NCI-H460 (cell line): ENCODE measurements at places on chromosomes 5 and 9. TPM values are rescaled to one million over a fixed set of nuclear protein-coding genes. Genes with fewer than 3 reads are reported as not detected.

Gene LECT2
- total RNA-seq, result not detected in 2 replicates

Gene IL4
- total RNA-seq, result not detected in 2 replicates

Gene CDKN2B
- total RNA-seq, result not detected in 2 replicates

GRCh38 chr9:106697750-106698502, 165.0 kb upstream of the ZNF462 start:
- peak; percentile 15 for DNase-seq

GRCh38 chr9:89454498-89455355, 43.2 kb downstream of the SEMA4D start:
- DNase-seq, result no peak

DNA sequence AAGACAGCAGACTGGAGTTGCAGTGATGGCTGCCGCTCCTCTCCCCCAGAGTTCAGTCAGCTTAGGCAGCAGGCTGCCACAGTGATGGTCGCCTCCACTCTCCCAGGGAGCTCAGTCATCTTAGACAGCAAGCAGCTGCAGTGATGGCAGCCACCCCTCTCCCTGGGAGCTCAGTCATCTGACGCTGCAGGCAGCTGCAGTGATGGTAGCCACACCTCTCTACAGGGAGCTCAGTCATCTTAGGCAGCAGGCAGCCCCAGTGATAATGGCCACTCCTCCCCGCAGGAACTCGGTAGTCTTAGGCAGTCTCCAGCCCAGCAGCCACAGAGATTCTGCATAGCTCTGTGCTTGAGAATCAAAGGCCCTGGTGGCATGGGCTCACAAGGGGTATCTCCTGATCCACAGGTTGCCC, 582.7 kb downstream of the DTWD2 start:
- no peak for DNase-seq

- DNase-seq, result no peak
Observed at GRCh38 chr9:138024131-138024530, 146.5 kb downstream of the CACNA1B start.

- DNase-seq, result no peak
Observed at GRCh38 chr5:2266641-2267240, 384.0 kb upstream of the IRX4 start.

- DNase-seq, result no peak
Observed at GRCh38 chr5:152007653-152008335, 83.1 kb upstream of the GLRA1 start.

GRCh38 chr5:7957329-7957728, 88.4 kb downstream of the MTRR start:
- no peak for DNase-seq

- DNase-seq, result no peak
Observed at GRCh38 chr9:126814091-126814490, 9.3 kb downstream of the ZBTB43 start.

DNA sequence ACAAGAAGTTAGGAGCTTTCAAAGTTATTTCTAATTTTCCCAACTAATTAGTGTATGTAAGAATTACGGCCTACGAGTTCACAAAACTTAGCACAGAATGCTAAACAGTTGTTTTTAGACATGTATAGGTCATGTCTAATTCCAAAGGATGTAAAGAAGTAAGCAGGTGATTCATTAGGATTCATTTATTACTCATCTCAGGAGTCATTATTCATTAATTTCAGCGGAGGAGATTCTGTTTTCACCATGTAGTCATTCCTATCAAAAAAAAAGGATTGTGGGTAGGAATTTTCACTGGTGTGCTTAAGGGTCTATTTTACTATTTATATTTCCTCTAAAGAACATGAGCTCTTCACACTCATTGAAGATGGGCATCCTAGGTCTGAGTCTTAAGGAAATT, 532.2 kb downstream of the ACTL7B start:
- DNase-seq, result no peak

DNA sequence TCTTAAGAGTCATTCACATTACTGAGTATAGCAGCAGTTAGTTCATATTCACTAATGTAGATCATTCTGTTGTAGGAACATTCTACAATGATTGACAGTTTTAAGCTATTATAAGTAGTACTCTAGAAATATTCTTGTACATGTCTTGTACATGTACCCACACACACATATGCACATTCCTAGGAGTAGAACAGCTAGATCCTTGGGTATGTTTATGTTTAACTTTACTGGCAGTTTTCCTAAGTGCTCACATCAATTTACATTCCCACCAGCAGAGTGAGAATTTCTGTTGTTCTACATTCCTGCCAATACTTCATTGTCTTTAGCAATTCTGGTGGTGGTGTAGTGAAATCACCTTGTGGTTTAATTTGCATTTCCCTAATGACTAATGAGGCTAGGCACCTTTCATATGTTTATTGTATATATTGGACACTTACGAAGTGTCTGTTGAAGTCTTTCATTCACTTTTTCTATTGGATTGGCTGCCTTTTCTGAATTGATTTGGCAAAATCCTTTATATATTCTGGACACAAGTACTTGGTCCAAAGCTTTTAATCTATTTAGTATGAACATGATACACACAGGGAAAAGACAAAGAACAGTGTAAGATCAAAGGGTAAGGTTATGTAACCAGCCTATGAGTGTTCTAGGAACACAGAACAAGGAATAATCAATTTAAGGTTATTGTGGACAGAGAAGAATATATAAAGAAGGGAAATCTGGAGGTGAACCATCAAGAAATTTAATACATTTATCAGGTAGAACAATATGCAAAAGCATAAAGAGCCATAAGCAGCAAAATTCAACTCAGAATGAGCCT, 95.6 kb downstream of the MLLT3 start:
- DNase-seq, result no peak

- no peak for DNase-seq
Observed at GRCh38 chr5:105397749-105398148, 1835.2 kb upstream of the NUDT12 start.
